A172 (cell line): ENCODE measurements at places on chromosomes 13 and 19. TPM values are rescaled to one million over a fixed set of nuclear protein-coding genes. Genes with fewer than 3 reads are reported as not detected.

SPACA4 gene
- total RNA-seq: not detected in 2 replicates

GRCh38 chr19:3508771-3509535 lies 2.8 kb downstream of the FZR1 start:
- DNase-seq: peak; percentile 42

DNA sequence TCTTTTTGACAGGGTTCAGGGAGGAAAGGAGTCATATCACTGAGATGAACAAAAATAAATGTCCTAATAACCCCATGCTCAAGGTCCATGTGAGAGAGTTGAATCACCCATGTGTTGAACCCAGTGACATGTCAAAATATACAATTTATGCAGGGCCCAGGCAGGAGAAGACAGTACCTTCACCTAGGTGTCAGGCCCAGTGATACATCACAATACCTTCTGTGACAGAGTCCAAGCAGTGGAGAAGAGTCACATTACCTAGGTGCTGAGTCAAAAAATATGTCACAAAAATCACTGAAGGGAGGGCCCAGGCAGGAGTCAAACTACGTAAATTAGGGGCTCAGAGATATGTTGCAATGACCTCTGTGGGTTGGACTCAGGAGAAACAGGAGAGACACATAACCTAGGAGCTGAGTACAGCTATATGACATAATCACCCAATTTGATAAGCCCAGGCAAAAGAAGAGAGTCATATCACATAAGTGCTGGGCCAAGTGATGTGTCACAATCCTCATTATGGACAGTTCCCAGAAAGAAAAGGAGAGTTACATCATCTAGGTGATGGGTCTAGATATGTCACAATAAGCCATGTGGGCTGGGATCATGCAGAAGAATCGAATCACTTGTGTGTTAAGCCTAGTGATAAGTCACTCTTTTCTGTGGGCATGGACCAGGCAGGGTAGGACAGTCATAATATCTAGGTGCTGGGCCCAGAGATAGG lies 13.8 kb upstream of the ZNF724 start:
- DNase-seq: no peak

TMEM272 gene
- total RNA-seq: not detected in 2 replicates

COX6B2 gene
- 0.28 TPM in 1 of 2 replicates, not detected in the other for total RNA-seq

- peak; percentile 54 for DNase-seq
Observed at GRCh38 chr19:42421591-42422031, 5.6 kb downstream of the LIPE start.

CYP4F2 gene
- 2.2 TPM in 1 of 2 replicates, not detected in the other for total RNA-seq

TMPRSS9 gene
- not detected in 2 replicates for total RNA-seq

GRCh38 chr13:25973576-25973975 lies 78.2 kb downstream of the SHISA2 start:
- DNase-seq: no peak

DNA sequence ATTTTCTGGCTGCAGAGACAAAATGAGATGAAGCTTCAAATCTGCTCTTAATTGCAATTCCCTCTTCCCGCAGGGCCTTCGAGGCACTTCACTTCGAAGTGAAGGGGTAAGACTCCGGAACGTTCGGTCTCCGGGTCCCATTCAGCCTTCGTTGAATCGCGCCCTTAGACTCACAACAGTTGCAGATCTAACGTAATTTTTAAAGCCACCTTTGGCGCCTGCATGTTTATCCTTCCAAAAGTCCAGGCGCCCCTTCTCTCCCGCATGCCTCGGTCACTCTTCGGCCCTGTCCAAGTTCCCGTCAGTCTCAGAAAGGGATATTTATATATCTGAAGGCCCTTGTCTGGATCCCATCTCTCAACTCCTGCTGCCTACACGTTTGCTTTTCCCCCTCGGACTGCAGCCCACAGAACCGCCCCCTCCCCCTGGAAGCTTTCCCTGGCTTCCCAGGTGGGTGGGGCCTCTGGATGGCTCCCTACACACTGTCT lies 915 bp upstream of the KCTD12 start:
- DNase-seq: no peak

DNA sequence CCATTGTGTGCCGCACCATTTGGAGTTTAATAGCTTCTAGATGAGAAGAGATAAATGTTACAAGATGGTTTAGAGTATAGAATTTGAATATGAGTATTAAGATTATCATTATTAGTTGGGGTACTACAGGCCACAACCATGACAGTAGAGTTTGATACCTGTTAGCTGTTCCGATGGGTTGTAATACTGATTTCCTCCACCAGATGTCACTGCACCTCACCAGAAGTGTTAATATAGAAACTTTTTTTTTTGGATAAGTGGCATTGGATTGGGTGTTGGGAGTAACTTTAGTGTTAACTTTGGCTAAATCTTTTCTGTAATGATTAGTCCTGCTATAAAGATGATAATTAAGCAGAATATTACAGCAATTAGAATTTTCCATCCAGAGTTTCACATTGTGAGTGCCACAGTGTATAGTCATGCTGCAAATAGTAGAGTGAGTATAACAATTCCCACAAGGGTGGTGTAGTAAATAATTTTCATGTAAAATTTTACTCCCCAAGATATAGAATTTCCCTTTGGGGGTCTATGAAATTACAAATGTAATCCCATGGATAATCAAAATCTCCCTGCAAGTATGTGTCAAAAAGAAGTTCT lies 56.3 kb downstream of the PSG3 start:
- DNase-seq: peak; percentile 9

- DNase-seq: no peak
Observed at GRCh38 chr13:45564133-45564776, 51.3 kb downstream of the ERICH6B start.

- peak; percentile 54 for DNase-seq
Observed at GRCh38 chr13:110442930-110443621, 118.4 kb downstream of the RAB20 start.

DNA sequence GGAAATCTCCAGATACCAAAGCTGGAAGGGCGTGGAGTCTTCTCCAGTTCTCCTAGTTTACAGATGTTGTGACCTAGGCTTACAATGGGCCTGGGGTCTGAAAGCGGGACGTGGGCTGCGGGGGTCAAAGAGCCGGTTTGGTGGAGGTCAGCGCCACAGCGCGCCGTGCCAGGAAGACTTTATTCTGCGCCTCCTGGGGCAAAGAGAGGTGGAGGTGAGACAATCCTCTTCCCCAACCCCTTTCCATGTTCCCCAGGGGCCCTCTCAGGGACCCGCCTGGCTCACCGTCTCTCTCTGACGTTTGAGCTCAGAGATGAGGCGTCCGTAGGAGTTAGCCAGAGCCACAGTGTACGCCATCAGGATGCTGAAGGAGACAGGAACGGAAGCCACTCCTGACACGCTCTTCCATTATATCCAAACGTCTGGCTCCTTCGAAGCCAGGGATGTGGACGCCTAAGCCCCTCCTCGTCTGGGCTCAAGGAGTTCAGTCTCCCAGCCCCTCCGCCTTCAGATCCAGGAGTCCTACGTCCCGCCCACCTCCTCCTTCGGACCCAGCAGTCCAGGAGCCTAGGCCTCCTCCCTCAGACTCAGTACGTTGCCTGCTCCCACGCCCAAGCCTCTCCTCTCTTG lies 776 bp upstream of the LENG1 start:
- DNase-seq: no peak

DNA sequence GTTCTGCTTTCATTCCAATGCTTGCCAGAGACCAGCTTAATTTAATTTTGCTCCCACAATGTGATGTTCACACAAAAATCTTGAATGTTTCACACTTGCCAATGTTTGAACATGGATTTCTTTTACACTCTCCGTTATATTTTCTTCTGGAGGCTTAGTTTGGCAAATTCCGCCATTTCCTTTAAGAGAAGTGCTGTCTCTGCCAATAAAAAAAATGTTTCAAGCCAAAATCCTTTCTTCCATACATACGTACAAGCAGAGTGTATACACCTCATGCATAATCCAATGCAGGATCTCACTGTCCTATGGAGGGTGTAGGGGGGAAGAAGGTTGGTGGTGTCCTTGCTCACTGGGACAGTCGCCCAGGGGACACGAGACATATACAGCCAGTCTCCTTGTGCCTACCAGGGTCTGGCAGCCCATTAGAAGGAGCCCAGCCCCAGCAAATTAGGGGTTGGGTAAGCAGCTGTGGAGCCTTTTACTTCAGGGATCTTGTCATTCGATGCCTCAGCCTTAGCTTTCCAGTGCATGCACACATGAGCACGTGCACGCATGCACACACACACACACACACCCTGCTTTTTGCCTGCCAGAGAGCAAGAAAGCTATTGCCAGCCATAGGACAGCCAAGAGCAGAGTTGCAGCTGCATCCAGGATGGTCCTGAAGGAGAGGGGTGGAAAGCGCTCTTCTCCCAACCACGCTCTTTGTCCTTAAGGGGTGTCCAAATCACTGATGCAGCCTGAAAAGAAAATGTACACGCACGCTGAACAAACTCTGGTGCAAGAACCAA lies 208.3 kb downstream of the FOXO1 start:
- no peak for DNase-seq

DNA sequence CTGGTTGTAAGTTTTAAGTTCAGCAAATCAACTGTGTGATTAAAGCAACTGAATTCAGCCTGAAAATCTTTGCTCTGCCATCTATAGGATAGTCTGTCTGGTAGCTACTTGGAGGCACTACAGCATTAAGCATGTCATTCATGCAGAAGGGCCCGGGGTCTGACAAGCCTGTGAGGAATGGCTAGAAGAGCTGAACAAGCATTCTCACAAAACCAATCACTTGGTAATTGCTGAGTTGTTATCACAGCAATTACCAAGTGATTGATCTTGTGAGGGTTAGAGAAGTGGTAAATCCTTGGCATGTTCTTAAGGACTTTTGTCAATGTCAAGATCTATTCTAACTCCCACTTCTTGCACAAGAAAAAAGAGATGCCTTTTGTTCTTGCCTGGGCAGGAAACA lies 356.1 kb downstream of the FGF14 start:
- no peak for DNase-seq

- DNase-seq: peak; percentile 5
Observed at GRCh38 chr13:30927595-30927994, 4.9 kb upstream of the TEX26 start.

DNA sequence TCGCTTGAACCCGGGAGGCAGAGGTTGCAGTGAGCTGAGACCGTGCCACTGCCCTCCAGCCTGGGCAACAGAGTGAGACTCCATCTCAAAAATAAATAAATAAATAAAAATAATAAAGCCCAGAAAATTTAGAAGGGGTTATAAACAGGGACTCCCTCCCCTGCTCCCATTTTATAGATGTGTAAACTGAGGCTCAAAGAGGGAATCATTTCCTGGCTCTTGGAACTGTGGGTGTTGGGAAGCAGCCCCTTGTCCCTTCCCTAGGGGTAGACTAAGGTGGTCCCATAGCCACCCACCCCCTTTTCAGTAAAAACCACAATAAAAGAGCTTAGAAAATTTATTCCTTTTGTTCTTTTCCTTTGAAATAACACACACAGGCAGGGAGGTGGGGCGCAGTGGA lies 6.2 kb upstream of the SLC25A41 start:
- no peak for DNase-seq

DNA sequence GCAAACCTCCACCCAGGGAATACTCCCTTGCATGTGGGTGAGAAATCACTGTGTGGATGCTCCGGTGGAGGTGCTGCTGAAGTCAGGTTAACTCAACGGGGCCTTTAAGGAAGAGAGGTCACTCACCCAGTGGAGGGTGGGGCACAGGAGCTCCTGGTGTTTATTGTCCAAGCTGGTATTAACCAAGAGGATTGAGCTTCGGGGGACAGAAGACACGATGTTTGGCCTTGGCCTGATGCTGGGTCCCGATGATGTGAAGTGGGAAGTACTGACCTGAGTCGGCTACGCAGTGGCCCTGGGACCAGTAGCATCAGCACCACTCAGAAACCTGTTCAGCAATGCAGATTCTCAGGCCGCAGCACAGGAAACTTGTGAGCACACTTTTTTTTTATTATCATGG lies 85.7 kb upstream of the WASF3 start:
- no peak for DNase-seq

DNA sequence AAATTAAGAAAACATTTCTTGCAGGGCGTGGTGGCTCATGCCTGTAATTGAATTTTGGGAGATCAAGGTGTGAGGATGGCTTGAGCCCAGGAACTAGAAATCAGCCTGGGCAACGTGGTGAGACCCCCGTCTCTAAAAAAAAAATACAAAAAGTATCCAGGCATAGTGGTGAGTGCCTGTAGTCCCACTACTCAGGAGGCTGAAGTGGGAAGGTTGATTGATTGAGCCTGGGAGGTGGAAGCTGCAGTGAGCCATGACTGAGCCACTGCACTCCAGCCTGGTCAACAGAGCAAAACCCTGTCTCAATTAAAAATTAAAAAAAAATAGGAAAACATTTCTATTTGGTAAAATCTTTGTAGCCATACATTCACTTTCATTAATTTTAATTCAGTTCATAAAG lies 526.5 kb downstream of the PCDH9 start:
- no peak for DNase-seq

- DNase-seq: no peak
Observed at GRCh38 chr19:28019371-28019770, 1193.6 kb downstream of the UQCRFS1 start.

DNA sequence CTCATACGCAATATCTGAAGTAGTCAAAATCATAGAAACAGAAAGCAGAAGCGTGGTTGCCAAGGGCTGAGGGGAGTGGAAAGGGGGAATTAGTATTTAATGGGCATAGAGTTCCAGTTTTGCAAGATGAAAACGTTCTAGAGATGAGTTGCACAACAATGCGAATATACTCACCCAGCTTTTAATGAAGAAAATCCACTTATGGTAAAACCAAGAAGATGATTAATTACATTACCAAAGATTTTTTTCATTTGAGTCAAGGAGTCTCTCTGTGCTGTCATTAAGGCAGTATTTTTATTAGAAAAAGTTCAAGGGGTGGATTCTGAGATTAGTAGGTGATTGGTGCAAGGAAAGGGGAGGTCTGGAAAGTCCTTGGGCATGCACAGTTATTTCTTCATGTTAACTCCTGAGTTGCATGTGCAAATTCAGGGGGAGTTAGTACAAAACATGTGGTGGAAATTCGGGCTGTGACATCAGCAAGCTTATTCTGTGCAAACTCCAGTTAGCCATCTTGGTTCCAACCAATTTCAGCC lies 6.9 kb upstream of the CBY2 start:
- no peak for DNase-seq

TSKS gene
- not detected in 2 replicates for total RNA-seq

- peak; percentile 25 for DNase-seq
Observed at GRCh38 chr19:8973501-8974091, 36.6 kb downstream of the MUC16 start.

- DNase-seq: peak; percentile 30
Observed at GRCh38 chr19:23996549-23996948, 81.9 kb downstream of the ZNF726 start.
